Ascending aorta (tissue), 2 donors: ENCODE measurements at places on chromosomes 5 and 9. TPM values are rescaled to one million over a fixed set of nuclear protein-coding genes. Genes with fewer than 3 reads are reported as not detected.

- DNase-seq = no peak
These were observed 1.4 kb upstream of the LHFPL2 start for GRCh38 chr5:78649861-78650496.

GRCh38 chr9:19162026-19162366, 34.7 kb upstream of the PLIN2 start:
- no peak for DNase-seq

DNA sequence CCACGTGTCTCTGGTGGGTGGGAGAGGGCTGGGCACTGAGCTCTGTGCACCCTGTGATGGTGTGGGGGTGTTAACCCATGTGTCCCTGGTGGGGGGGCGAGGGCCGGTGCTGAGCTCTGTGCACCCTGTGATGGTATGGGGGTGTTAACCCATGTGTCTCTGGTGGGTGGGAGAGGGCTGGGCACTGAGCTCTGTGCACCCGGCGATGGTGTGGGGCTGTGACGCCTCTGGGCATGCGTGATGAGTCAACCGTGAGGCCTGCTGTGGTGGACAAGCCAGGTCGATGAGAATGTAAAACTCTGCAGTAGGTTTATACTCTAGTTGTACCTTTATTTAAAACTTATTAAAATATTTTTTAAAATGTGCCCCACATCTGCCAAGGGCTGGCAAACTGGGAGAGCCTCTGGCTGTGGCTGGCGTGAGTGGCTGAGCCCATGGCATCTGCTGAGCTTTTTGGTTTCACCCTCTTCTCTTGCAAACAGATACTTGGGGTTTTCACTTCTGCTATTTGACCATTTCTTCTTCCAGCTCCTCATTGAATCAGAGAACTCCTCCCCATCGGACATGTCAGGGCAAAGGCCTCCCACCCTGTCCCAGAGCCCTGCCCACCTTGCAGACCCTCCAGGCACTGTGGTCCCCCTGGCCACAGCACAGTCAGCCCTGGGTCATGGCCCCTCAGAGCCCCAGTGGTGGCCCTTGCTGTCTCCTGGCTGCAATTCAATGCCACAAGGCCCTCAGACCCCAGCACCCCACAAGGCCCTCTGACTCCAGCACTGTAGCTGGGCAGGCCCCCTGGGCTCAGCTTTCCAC, 18.5 kb upstream of the EXOC3 start:
- no peak for DNase-seq

- DNase-seq = no peak
These were observed 31.7 kb downstream of the AP3S1 start for GRCh38 chr5:115873392-115873791.

GRCh38 chr5:82405161-82405560, 127.0 kb upstream of the RPS23 start:
- DNase-seq = no peak

GRCh38 chr5:150499437-150499956, 8.4 kb upstream of the NDST1 start:
- no peak for DNase-seq

Gene SCGB3A1
- total RNA-seq = not detected

Gene ALAD
- total RNA-seq = 71.4 TPM

Gene NPDC1
- total RNA-seq = 579 TPM

Gene RAB3C
- 3.0 TPM for total RNA-seq
